Anterior cingulate cortex (tissue), 58 donors: ENCODE measurements at places on chromosomes 2 and 18.

GRCh38 chr18:75438891-75439290, 11.4 kb upstream of the SMIM21 start:
- DNase-seq = no peak

GRCh38 chr2:174330945-174331594, 3.7 kb upstream of the SP9 start:
- DNase-seq = no peak

DNA sequence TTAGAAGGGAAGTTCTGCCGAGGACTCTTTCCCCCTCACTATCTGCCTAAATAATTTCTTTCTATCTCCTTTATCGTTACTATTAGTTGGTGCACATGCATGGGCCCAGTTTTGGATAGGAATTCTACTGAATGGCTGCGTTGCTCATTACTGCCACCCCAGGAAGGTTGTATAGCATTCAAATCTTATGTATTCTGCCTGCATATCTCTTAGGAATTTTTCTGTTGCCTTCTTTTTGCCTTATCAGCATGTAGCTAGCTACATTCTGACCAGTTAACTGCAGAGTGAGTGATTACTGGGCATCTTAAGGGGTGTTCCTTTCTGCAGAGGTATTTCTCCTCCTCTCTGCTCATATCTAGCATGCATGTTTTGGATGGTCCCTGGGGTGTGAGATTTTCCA, 239.6 kb downstream of the TDRD15 start:
- no peak for DNase-seq

- no peak for DNase-seq
Observed at GRCh38 chr2:46697830-46698323, 217.7 kb downstream of the MCFD2 start.
